Endothelial cell of umbilical vein (primary cell): ENCODE measurements at places on chromosomes 16 and 17.

- no peak for DNase-seq
Measured at GRCh38 chr17:81493198-81494038, 19.2 kb downstream of the ACTG1 start.

DNA sequence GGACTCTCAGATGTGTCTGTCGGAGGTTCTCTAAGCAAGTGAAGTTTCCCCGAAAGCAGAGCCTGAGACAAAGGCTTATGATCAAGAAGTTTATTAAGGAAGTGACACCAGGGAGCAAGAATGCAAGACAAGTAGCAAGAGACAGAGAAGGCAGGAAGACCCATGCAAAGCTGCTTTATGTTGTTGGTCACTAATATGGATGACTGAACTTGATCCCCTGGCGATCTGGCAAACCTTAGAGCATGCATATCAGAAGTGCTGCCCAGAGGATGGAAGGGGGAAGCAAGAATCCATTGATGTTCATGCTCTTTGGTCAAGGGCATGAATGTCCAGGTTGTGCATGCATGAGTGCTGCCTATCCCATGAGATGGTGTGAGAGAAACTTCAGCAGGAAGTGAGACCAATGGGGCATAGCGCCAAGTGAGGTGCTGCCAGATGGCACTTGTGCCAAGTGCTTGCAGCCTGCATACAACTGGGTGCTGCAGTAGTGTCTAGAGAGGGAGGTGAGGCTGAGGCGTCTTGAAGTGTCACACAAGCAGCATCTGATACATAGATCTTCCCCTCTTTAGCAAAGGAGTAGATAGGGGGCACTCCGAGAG lies 176.5 kb downstream of the SALL1 start:
- DNase-seq = no peak

DNA sequence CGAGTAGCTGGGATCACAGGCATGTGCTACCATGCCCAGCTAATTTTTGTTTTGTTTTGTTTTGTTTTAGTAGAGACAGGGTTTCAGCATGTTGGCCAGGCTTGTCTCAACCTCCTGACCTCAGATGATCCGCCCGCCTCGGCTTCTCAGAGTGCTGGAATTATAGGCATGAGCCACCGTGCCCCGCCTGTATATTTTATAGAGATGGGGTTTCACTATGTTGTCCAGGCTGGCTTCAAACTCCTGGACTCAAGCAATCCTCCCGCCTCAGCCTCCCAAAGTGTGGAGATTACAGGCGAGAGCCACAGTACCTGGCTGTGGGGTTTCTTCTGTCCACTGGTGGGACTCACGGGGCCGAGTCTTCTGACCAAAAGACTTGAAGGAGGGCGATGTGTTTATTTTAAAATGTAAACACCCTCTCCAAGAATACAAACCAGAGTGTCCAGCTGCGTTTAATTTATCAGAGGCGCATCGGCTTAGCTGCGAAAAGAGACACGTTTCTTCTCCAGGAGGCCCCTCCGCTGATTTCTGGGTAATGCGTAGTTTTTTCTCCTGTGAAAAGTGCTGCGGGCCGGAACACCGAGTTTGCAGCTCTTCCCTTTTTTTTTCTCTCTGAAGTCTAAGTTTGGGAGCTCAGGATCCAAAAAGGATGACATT lies 86.9 kb upstream of the CIBAR2 start:
- no peak for DNase-seq

- peak; percentile 62 for DNase-seq
Measured at GRCh38 chr17:29111816-29112499, 68.2 kb downstream of the MYO18A start.

DNA sequence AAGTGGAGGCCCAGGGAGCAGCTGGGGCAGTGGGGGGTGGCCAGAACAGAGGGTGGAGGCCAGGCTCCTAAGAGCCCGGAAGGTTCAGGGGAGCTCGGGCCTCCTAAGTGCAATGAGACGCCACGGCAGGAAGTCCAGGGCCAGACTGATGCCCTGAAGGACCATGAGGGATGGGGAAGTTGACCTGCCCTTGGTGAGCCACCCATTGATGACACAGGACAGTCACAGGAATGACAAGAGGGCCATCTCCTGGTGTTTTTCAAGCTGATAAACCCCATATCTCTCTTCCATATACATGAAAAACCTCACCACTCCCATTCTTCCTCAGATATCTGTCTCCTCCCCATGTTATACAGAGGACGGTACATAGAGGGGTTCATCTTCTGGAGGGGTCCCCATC lies 5.8 kb upstream of the MRPL58 start:
- no peak for DNase-seq

DNA sequence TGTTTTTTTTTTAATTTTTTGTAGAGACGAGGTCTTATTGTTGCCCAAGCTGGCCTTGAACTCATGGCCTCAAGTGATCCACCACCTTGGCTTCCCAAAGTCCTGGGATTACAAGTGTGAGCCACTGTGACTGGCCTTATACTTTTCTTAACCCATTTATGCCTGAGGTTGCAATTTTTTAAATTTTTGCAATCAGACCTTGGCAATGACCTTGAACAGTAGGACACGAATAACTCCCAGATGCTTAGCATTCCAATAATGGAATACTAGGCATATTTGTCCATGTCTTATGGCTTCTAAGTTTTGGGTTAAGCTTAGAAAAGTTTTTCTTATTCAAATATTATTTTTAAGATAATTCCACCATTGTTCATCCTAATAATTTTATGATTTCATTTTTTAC lies 28.3 kb upstream of the TMEM97 start:
- no peak for DNase-seq

DNA sequence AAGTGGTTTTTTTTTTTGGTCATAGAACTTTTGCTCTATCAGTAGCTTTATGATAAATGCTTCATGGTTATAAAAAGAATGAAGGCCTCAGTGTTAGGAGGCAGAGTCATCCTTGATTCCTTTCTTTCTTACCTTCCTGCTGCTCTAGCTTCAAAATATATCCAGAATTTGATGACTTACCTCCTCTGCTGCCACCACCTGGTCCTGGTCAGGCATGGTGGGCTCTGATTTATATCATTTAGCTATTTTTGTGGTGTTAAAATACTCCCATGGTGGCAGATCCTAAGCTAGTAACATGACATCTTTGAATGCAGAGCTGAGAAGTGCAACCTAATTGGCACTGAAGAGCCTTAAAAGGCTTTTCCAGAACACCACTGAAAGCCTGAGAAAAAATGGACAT lies 508.8 kb upstream of the CDH8 start:
- no peak for DNase-seq

DNA sequence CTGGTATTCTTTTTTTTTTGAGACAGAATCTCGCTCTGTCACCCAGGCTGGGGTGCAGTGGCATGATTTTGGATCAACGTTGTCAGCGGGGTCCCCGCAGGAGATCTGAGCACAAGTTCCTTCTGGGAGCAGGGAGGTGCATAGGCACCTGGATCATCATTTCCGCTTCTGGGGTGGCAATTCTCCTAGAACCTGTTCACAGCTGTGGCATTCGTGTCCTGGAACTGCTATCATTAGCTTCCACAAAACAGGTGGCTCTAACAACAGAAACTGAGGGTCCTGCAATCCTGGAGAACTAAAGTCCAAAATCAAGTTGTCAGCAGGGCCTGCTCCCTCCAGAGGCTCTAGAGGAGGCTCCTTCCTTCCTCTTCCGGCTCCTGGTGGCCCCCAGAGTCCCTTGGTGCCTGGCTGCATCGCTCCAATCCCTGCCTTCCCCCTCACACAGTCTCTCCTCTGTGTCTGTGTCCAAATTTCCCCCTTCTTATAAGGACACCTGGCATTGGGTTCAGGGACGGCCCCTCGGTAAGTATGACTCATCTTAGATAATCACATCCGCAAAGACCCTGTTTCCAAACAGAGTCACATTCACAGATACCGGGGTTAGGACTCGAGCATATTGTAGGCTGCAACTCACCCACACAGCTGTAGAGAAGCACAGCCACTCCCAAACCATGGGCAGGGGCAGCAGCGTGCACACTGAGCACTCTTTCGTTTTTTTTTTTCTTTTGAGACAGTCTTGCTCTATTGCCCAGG lies 43.5 kb upstream of the KLHDC4 start:
- DNase-seq = peak; percentile 7

DNA sequence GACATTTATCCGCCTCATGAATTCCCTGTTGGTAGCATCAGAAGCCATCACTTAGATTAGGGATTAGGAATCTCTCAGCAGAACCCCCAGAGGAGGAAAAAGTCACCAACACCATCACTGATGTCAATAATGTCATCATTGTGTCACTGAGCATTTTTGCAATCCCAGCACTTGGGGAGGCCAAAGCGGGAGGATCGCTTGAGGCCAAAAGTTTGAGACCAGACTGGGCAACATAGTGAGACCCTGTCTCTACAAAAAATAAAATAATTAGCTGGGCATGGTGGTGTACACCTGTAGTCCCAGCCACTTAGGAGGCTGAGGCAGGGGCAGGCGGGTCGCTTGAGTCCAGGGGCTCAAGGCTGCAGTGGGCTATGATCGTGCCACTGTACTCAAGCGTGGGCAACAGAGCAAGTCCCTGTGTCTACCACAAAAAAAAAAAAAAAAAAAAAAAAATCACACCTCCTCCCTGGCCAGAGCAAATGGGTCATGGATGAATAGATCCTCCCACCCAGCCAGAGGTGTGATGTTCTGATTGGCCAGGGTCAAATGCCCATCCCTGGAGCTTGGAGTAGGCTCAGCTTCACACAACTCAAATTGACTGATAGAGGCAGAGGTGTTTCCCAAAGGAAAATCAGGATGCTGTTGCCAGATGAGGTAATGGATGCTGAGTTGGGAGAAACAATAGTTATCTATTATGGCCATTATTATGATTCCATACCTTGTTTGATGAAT lies 31.6 kb downstream of the VWA3A start:
- no peak for DNase-seq

DNA sequence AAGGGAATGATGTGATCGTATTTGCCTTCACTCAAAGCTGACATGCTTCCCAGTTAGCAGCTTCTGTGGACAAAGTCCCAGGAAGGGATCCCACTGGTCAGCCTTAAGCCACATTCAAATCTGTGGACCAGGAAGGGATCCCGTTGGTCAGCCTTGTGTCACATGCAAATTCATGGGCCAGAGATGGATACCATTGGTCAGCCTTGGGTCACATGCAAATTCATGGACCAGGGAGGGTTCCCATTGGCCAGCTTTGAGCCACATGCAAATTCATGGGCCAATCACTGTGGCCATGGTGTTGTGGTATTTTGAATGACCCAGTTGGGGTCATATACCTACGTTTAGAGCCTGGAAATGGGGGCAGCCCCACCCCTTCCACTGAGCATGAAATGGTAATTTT lies 201.6 kb downstream of the HS3ST4 start:
- no peak for DNase-seq

- peak; percentile 70 for DNase-seq
Measured at GRCh38 chr17:75845058-75845711, 981 bp upstream of the UNC13D start.

- no peak for DNase-seq
Measured at GRCh38 chr16:51553314-51553713, 402.2 kb upstream of the SALL1 start.

DNA sequence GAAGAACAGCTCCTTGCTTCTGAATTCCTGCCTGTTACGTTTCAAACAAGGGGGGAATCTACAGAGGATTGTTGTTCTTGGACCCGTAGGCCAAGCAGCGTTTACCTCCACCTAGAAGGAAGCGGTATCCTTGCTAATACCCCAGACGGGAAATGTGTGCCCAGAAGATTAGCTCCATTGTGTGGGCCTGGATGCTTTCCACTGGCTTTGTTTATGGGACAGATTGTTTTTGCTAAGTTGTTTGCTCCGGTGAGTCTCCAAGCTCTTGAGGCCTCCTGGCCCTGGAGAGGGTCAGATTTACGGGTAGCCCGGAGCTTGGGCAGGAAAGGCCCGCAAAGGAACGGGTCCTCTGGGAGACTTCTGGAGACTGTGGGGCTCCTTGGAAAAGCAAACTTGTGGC lies 28.4 kb upstream of the MRTFB start:
- DNase-seq = peak; percentile 99

DNA sequence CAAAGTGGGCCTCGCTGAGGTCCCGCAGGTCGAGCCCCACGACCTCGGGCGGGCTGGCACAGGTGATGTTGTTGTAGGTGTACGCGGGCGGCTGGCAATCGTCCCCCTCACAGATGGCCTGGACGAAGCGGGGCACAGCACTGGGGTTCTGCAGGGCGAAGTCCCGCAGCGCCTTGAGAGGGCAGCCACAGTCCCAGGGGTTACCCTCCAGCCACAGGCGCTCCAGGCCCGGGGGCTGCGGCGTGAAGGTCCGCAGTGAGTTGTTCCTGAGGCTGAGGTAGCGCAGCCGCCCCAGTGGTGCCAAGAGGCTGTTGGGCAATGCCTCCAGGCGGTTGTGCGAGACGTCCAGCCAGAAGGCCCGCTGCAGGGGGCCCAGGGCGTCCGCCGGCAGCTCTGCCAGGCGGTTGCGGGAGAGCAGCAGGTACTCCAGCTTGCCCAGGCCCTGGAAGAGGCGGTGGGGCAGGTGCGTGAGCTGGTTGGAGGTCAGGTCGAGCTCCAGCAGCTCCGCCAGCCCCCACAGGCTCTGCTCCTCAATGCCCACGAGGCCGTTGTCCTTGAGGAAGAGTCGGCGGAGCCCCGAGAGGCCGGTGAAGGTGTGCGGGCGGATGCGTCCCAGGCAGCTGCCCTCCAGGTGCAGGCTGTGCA lies 2.8 kb downstream of the IGFALS start:
- DNase-seq = no peak

DNA sequence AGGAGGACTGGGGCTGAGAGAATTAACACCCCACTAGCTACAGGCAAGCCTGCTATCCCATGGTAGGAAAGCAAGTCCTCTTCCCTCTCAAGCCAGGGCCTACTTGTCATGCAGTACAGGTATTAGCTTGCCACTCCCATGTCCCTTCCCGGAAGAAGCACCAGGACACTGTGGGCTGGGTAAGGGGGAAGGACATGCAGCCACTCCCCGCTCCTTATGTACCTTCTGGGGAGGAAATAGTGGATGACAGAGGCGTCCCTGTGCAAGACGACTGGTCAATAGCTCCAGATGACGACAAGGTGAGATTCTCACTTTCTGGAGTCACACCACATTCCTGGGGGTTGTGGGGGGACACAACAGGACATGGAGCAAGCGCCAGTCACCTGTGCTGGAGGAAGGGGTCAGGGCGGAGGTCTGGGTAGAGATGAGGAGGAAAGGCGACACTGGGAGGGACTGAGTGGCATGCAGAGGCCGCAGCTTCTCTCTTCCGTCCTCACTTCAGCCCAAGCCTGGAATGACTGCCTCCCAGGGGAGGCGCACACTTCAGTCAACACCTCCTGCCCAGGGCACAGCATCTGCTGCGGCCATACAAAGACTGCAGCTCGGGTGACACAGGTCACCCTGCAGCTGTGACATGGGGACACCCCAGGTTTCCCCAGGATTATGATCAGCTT lies 15.1 kb upstream of the FOXJ1 start:
- DNase-seq = no peak

GRCh38 chr17:80836971-80837481 lies 154.6 kb upstream of the CHMP6 start:
- DNase-seq = no peak

- peak; percentile 73 for DNase-seq
Measured at GRCh38 chr17:45098869-45099616, 33.3 kb downstream of the PLCD3 start.

DNA sequence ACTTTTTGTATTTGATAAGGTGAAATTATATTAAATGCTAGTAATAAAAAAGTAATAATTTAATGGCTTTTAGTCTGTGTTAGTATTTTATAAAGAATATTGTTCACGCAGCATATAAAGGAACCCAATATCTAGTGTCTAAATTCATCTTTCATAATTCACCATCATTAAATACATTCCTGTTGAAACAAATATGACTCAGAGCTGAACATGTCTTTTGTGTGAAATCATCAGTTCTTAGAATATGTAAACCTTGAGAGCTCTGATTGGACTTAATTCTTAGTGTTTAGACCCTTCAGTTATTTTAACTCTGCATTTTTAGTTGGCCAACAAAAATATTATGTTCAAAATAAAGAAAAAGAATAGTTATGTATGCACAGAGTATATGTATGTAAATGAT lies 71.8 kb downstream of the ABHD15 start:
- DNase-seq = no peak
